ENCODE measurements at places on chromosomes 11 and 22. TPM values are rescaled to one million over a fixed set of nuclear protein-coding genes. Genes with fewer than 3 reads are reported as not detected.

Gene NAV2
- total RNA-seq: 35.2 TPM

Gene RFPL3
- total RNA-seq: not detected

Gene TRIM6
- not detected for total RNA-seq

Gene TTLL12
- 88.1 TPM for total RNA-seq

Gene CSNK2A3
- 1.5 TPM for total RNA-seq

Gene OR4D5
- total RNA-seq: 0.95 TPM

Gene EMID1
- total RNA-seq: not detected
